Bronchial epithelial cell (primary cell): ENCODE measurements at places on chromosomes 12 and 14. TPM values are rescaled to one million over a fixed set of nuclear protein-coding genes. Genes with fewer than 3 reads are reported as not detected.

GRCh38 chr12:2084553-2085296 is 31.9 kb downstream of the CACNA1C start:
- DNase-seq = peak; percentile 7

DNA sequence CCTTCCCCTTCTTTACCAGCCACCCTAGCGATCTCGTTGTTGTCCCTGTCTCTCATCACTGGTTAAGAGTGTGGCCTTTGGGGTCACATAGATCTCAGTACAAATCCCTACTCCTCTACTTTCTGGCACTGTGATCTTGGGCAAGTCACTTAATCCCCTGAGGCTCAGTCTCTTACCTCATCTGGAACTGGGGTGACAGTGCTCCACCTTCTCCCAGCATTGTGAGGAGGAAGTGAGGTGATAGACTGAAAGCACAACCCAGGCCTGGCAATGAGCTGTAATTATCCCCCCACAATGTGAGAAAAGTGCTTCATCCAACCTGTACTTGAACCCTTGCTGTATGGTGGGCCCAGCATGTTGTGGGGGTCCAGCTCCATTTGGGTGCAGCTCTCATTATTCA is 48.0 kb downstream of the IRAK3 start:
- DNase-seq = no peak

DNA sequence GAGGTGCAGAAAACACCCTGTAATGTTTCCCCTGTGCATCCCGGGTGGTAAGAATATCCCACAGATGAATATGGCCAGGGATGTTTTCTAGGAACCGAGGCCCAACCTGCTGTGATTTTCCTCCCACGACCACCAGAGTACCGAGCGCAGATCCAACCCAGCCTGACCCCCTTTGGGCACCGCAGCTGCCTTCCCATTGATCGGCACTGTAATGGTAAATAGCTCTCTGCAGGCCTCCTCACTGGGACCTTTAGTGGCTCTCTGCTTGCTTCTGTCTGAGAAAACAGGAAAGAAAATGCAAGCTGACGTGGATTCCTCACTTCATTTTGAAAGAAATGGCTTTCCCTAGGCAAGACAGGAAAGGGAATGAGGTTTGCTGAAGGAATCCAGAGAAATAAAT is 2.4 kb upstream of the RAB15 start:
- DNase-seq = no peak

- DNase-seq = no peak
These were observed 21.4 kb downstream of the SYNE3 start for GRCh38 chr14:95495076-95495475.

DNA sequence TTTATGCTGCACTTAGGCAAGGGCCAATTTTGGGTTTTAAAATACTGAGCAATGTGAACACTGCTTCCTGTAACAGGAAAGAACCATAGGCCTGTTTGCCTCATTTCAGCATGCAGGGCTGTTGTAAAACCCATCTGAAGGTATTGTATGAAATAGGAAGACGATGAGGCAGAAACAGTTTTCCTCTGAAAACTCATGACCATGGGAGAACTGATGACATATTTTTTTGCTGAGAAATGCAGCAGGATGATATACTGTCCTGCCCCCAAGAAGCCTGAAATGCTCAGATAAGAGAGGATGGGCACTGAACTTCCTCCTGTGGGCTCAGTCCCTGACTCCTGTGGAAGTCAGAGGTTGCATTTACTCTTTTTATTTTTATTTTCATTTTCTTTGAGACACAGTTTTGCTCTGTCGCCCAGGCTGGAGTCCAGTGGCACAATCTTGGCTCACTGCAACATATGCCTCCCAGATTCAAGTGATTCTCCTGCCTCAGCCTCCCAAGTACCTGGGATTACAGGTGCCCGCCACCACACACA is 17.4 kb downstream of the PYGL start:
- no peak for DNase-seq

DNA sequence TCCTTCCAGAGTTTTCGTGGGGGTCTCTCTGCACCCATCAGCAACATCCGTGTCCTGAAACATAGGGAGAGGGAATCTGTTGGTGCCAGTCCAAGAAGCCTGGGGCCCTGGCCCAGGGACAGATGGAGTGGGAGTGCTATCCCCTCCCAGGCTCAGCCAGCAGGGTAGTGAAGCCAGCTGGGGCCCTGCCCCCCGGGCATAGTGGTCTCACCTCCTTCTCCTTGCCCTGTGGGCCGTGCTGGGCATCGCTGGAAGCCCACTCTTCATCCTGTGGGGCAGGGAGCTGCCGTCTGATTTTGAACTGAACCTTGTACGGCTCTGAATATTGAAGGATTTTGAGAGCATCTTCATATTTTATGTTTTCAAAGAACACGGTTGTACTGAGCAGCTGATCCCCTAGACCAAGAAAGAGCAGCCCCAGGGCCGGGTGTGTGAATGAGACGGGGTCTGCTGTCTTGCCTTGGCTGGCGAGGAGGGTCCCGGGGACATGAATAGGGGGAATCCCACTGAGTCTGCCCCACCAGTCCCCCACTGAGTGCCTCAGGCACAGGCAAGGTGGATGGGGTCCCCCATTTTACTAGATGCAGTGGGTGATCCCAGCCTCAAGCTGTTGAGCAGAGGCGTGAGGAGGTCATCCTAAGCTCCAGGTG is 23.3 kb downstream of the AHNAK2 start:
- no peak for DNase-seq

Gene FGD6
- total RNA-seq = 13.2 and 13.3 TPM in 2 replicates

DNA sequence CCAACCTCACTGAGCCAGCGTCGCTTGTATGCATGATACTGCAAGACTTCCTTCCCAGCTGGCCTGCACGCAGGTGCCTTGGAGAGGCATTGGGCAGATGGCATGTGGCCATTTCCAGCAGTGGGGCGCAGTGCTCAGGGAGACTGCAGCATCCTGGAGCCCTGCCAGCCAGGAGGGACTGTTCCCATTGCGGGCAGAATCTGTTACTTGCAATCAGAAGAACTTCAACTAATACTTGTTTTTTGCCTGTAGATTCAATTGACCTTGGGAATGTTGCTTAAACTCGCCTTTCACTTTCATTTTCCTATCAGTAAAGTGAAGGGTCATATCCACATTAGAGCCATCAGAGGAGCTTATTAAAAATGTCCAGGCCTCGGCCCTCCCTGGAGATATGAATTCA is 29.8 kb downstream of the ANKRD9 start:
- no peak for DNase-seq

DNA sequence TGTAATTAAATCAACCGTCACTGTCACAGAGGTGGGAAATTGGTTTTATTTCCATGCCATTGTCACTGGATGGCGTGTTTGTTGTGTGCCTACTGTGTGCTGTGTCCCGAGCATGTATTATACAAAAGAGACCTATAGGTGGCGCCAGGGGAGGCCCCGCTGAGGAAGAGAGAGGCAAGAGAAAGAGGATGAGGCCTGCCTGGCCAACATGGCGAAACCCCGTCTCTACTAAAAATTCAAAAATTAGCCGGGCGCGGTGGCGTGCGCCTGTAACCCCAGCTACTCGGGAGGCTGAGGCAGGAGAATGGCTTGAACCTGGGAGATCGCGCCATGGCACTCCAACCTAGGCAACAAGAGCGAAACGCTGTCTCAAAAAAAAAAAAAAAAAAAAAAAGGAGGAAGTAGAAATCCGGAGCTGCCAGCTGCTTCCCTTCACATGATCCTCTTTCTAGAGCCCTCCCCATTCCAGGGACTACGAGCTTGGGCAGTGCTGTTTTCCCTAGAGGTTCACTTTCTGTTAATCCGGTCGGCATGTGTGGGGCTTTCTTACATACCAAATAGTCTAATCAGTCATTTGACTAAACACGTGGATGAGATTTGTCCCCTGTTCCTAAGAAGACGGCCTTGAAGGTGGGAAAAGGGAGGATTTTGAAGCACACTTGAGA is 6.4 kb upstream of the CCDC175 start:
- no peak for DNase-seq

DNA sequence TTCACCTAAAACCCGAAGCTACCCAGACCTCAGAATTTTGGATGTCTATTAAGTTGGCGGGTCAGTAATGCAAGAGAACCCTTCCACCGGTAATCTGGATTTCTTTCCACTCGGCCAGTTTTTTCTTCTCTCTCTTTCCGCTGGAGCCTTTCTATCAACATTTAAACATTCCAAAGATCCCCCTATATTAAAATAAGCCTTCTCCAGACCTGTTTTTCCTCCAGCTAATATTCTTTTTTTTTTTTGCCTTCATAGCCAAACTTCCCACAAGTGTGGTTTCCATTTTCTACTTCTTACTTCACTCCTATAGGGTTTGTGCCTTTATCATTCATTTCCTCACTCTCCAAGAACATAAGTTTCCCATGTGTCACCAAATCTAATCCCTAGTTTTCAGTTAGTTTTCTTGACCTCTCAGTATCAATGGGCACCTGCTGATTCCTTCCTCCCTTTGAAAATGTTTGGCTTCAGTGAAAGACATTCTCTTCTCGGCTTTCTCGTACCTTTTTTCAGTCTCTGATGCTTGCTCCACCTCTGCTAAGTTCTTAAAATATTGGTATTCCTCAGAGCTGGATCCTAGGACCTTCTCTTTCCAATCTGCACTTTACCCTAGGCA is 583 bp upstream of the SDR39U1 start:
- DNase-seq = no peak

GRCh38 chr14:95526483-95527386 is 8.1 kb upstream of the GLRX5 start:
- no peak for DNase-seq

DNA sequence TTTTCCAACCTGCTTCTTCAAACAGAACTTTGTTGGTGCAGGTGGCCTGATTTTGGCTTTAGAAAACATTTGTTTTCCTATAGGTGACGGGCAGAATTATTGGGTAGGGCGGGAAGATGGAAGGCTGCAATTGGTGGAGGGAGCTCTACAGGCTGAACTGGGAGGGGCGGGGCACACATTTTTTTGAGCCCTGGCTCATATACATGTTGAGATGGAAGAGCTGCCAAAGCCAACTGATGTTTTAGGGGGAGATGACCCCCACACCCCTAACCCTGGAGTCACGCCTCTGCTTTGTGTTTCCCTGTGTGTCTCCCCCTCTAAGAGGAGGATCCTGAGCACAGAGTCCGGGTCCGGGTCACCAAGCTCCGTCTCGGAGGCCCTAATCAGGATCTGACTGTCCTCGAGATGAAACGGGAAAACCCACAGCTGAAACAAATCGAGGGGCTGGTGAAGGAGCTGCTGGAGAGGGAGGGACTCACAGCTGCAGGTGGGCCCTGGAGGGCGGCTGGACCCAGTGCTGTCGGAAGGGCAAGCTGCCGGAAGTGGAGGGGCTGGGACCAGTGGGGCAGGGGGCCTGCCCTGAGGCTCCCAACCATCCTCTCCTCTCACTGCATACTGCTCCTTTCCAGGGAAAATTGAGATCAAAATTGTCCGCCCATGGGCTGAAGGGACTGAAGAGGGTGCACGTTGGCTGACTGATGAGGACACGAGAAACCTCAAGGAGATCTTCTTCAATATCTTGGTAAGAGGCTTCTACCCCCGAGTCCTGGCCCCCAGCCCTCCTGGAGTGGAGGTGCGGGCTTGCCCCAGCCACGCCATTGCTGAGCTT is 18.6 kb downstream of the AGAP2 start:
- DNase-seq = no peak

- peak; percentile 39 for DNase-seq
These were observed 26.9 kb downstream of the ZDHHC17 start for GRCh38 chr12:76790564-76791552.

DNA sequence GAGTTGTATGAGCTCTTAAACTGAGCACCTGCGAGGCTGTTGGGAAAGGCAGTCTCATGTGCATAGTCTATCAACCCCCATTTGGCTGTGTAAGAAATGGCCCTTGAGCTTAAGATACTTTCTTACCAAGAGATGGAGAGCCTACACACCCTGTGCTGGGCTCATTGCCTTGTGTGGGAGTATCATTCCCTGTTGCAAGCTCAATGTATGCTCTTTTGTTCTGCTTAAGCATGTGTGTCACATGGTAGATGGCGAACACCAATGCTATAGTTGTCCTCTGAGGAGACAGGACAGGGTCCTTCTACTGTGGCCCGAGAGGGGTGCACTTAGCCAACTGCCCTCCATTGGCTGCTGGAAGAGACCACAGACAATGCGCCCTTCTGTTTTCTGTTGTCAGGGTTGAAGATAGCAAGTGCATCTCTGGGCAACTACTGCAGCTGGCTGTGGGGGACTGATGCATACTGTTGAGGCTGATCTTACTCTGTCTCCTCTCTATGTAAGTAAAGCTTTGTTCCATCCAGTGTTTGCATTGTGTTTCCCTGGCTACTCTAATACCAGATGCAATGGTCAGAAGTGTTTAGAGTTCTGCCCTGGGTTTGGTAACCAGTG is 79.5 kb downstream of the PTPRB start:
- no peak for DNase-seq

DNA sequence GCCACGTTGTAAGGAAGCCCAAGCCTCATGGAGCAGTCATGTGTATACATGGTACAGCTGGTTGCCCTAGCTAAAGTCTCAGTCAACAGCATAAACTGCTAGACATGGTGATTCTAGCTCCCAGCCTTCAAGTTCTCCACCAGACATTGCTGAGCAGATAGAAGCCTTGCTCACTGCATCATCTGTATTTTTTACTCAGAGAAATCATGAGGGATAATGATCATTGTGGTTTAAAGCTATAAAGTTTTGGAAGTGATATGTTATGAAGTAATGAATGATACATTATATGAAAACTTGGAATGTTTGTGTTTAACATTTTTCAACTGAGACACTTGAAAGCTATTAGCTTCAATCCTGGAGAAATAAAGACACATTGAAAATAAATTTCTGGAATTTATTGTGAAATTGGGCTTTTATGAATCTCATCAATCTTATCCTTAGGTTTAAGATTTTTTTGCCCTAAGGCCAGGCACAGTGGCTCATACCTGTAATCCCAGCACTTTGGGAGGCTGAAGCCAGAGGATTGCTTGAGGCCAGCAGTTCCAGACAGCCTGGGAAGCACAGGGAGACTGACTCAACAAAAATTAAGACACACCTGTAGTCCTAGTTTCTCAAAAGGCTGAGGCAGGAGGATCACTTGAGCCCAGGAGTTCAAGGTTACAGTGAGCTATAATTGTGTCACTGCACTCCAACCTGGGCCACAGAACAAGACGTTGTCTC is 5.6 kb upstream of the NFATC4 start:
- DNase-seq = no peak

GRCh38 chr14:93245764-93246420 is 38.8 kb downstream of the UBR7 start:
- DNase-seq = no peak

DNA sequence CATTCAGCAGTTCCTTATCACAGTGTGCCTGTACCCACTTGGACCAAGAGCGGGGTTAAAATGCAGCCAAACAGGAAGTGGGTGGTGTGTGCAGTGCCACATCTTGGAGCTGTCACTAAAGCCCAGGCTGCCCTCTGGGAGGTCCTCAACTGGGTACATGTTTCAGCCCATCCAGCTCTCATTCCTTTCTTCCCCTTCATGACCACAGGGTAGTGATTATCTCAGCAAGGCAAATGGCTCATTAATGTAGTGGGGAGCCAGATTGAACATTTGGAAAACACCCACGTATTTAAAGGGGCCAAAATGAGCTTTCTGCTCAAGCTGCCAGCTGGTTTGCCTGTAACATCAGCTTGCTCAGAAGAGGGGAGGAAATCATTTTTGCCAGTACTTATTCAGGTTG is 210.8 kb upstream of the BTG1 start:
- DNase-seq = peak; percentile 55

GRCh38 chr12:94239332-94239993 is 91.1 kb downstream of the PLXNC1 start:
- no peak for DNase-seq

Gene TBX5
- not detected in 2 replicates for total RNA-seq
